Midbrain (tissue), 1 donor: ENCODE measurements at places on chromosomes 3 and 15.

DNA sequence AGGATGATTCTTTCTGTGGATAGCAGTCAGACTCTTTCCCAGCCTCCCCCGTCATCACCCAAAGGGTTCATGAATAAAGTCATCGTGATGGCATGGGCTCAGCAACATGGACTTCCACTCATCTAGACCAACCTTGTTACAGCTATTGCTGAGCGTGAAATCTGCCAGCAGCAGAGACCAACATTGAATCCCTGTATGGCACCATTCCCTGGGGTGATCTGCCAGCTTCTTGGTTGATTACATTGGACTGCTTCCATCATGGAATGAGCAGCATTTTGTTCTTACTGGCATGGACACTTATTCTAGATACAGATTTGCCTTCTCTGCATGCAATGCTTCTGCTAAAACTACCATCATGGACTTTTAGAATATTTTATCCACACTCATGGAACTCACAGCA, 195.6 kb upstream of the AZI2 start:
- peak; percentile 0 for DNase-seq

DNA sequence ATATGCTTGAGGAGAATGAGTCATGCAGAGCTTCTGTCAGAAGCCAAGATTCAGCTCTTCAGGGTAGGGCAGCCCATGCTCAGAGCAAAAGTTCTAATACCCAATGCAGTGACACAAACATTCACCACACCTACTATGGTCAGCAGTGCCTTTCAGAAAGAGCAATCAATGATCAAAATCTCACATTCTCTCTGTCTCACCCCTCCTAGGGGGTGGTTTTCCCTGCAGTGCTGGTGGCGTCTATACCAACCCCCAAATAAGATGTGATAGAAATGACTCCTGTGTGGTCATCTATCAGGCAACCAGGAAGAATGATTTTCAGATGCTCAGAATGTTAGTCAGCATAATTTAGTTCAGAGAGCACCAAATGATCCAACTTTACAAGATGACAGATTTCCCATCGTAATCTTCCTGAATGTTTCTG, 385.3 kb downstream of the NTRK3 start:
- no peak for DNase-seq

DNA sequence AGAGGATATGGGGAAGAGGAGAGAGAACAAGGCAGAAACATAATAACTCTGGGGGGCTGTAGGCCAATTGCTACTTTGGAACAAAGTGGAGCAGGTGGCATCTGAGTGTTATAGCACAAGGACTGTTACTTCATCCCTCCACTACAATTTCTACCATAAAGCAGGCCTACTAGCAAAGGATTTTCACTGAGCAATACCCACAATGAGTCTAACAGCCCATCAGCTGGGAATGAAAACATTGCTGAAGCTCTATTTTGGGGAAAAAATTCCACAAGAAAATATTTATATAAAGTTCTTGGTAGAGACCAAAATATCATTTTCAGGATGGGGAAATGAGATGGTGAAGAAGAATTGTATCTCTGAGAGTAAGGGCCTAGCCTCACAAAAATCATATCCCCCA, 3.6 kb upstream of the SHC4 start:
- no peak for DNase-seq

GRCh38 chr3:150790629-150791028, 27.7 kb upstream of the SIAH2 start:
- DNase-seq, result no peak

DNA sequence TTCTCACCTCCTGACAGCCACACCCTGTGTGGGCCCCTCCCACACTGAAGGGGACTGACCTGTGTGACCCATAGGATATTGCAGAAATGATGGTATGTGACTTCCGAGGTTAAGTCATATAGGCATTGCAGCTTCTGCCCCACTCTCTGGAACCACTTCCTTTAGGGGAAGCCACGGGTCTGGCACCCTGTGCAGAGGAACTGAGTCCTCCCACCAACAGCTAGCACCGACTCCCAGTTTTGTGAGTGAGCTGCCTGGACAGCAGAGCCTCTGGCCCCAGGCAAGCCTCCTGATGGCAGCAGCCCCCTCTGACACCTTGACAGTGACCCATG, 24.6 kb upstream of the SLC6A6 start:
- no peak for DNase-seq

GRCh38 chr3:168806871-168807270, 711.1 kb upstream of the GOLIM4 start:
- DNase-seq, result no peak

GRCh38 chr3:186705882-186706780, 11.0 kb upstream of the KNG1 start:
- no peak for DNase-seq

DNA sequence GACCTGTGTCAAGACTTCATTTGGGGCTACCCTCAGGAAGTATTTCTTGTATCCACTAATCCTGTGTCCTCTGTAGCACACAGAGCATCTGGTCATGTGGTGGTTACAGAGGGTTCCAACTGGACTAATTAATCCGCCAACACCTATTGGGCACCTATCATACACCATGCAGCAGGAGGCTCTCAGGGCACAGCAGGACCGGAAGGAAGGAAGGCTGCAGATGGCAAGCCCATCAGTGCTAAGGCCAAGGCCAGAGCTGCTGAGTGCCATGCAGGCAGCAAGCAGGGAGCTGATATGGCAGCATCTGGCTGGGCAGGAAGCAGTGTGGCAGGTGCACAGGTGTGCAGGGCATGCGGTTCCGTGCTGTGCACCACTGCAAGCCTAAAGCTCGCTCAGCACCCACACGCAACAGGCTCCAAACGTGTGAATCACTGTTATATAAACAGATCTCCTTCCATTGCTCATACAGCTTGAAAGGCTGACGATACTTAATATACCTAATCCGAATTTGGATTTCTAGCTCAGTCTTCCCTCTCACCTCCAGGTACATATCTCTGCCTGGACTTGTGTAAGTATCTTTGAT, 64.4 kb upstream of the SNRPA1 start:
- DNase-seq, result no peak

GRCh38 chr15:70126362-70126761, 28.6 kb upstream of the TLE3 start:
- DNase-seq, result no peak

- DNase-seq, result no peak
Measured at GRCh38 chr3:75136100-75136897, 521.8 kb upstream of the CNTN3 start.

GRCh38 chr3:27591312-27592210, 107.4 kb upstream of the SLC4A7 start:
- DNase-seq, result no peak

DNA sequence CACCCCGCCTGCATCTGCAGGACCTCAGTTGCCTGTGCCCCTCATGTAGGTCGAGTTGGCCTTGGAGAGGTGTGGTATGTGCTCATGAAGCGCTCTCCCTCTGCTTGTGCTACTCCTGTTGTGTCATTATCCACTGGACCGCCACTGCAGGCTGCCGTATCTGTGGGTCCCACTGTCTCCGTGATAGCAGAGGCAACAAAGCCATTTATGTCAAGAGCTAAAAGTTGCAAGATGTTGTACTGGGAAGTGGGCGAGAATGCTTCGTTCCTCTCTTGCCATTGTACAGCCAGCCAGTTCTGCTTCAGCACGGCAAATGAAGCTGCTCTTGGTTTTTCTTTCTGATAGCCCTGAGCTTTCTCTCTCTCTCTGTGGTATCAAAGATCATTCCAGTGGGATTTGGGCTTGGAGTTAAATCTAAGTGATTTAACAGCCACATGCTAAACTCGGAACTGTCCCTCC, 89.0 kb downstream of the TMEM212 start:
- DNase-seq, result no peak

DNA sequence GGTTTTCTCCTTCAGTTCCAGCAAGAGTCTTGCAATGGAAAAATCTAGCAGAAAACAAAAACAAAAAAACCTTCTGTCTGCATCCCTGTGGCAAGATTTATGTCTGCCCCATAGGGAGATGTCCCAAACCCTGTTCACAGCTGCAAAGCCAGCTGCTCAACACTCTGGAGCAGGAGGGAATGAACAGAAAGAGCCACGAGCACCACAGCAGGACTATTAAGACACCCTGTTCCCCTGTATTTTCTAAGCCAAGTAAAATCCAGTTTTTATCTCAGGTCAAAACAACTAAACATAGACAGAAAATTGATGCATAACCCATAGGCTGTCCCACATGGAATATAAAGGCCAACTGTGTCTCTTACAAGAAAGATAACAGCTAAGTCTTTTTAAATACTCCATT, 357.9 kb downstream of the LSAMP start:
- no peak for DNase-seq

- no peak for DNase-seq
Measured at GRCh38 chr15:52258461-52258860, 37.1 kb downstream of the MYO5C start.

DNA sequence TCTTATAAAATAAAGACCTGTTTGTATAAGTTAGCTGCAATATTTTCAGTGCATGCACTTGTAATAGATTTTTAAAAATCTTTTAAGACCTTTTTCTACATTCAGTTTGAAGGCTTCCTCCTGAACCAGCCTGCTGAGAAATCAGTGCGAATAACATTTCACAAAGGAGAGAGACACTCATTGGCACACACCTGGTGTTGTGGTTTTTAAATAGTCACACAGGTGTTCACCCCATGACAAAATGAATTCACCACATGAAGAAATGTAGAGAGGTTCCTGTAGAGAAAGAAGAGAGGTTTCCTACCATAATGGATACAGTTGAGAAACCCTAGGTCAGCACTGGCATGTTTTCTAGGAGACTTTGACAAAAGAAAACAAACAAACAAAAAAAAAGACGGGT, 237.3 kb downstream of the CNTN6 start:
- DNase-seq, result no peak

DNA sequence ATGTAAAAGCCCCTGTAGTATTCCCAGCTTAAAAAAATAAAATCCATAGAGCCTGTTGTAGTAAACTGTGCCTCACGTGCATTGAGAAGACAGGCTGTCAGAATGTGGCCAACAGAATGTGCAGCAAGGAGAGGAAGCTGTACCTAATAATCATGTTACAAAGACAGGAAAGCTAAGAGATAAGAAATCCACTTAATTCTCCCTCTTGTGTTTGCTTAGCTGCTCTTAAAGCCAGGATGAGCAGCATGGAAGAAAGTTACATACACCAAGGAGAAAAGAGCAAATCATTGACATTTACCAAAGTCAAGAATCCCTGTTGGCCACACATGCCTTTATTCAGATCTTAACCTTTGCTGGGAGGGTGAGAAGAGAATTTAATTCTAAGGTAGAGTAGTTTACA, 85.9 kb downstream of the TNIK start:
- DNase-seq, result no peak

DNA sequence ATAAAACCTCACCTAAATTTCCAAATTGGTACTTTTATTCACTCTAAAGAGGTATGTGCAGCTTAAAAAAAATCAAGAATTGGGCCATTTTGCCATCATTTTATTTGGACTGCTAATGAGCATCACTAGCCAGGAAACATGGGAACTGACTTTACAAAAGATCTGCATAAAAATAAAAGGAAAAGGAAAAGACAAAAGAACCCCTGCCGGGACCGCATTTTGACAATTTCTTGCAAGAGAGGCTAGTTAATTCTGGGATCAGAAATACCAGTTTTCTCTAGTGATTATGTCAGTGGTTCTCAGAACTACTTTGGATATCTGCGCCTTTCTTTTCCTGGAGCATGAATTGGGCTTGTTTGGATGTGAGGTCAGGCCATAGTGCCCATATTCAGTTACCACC, 289.2 kb downstream of the CHST2 start:
- DNase-seq, result no peak

GRCh38 chr3:182364323-182364722, 429.0 kb upstream of the ATP11B start:
- peak; percentile 76 for DNase-seq

DNA sequence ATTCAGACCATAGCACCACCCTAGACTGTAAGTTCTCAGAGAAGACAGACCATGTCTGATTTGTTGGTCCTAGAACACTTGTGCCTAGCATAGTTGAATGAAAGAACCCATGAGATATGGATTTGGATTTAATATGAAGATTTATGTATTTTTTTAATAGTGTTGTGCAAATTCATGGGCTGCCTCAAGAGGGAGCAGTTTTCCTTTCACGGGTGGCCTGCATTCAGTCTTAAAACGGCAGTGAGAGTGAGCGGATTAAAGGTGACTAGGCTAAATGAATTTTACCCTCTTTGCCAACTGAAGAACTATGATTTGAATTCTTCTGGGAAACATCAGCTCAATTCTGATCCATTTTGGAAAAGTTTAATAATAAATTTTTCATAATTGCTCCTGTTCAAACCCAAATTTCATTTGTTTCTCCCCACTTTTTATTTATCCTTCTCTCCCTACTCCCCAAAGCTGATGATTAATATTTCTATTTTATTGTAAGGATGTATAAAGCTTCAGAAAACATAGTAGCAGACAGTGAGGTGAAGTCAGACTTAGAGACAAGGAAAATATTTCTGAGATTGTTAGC, 67.3 kb downstream of the MORC1 start:
- DNase-seq, result peak; percentile 10

- DNase-seq, result no peak
Measured at GRCh38 chr15:35197306-35197705, 112.2 kb upstream of the NANOGP8 start.

GRCh38 chr3:190401963-190402362, 14.0 kb downstream of the CLDN16 start:
- DNase-seq, result no peak

GRCh38 chr15:81105545-81105944, 28.5 kb upstream of the CFAP161 start:
- no peak for DNase-seq

DNA sequence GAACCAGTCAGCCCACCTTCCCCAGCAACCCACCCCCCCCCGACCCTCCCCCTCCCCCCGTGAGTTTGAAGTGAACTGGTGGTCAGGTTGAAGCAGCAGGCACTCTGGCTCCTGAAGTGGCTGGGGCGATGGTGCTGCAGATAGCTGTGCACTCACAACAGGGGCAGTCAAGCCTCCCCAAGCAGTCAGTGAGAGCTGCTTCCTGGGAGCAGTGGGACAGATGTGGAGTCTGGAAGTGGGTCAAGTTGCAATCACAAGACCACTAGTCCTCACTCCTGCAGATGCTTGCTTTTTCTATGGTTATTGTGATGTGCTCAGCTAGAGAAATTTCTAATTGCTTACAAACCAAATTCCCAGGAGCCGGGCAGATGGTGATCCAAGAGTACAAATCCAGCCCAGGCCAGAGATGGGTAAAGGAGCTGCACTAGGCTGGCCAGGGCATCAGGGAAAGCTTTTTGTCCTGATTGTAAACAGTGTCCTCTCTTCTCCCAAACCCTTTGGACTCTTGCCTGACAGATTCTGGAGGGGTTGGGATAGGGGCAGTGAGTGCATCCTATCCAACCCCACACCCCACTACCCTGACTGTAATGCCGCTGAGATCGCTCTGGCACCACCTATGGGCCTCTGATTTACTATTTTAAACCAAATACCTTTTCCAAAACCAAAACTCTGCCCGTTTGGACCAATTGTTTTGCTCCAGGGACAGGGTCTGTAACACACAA, 9.8 kb upstream of the CLPX start:
- no peak for DNase-seq
